A375 (cell line): ENCODE measurements at places on chromosomes 6 and 20. TPM values are rescaled to one million over a fixed set of nuclear protein-coding genes. Genes with fewer than 3 reads are reported as not detected.

The TULP4 gene
- 17.1 and 28.2 TPM in 2 replicates for total RNA-seq

The FLOT1 gene
- 72.6 and 83.5 TPM in 2 replicates for total RNA-seq

The MUCL3 gene
- not detected in 2 replicates for total RNA-seq

The GSTA3 gene
- total RNA-seq, result not detected in 2 replicates

The ZSCAN9 gene
- 5.1 and 7.4 TPM in 2 replicates for total RNA-seq

The RAD21L1 gene
- not detected in 2 replicates for total RNA-seq

The HRH3 gene
- total RNA-seq, result not detected in 2 replicates

The CCDC167 gene
- total RNA-seq, result 20.2 and 26.6 TPM in 2 replicates

The RAB32 gene
- total RNA-seq, result 16.7 and 17.7 TPM in 2 replicates

The SYS1 gene
- total RNA-seq, result 25.3 and 30.6 TPM in 2 replicates

The KCNG1 gene
- total RNA-seq, result 183 and 213 TPM in 2 replicates
